ENCODE measurements at places on chromosomes 1 and 21. TPM values are rescaled to one million over a fixed set of nuclear protein-coding genes. Genes with fewer than 3 reads are reported as not detected.

POU3F1 gene
- total RNA-seq = under 0.01 TPM

HENMT1 gene
- total RNA-seq = 5.3 TPM

TMOD4 gene
- total RNA-seq = not detected

REN gene
- total RNA-seq = not detected

LENEP gene
- total RNA-seq = 0.88 TPM

AGL gene
- 17.7 TPM for total RNA-seq

HP1BP3 gene
- total RNA-seq = 249 TPM

SPATA1 gene
- 1.8 TPM for total RNA-seq

HNRNPR gene
- 69.5 TPM for total RNA-seq

KLF17 gene
- total RNA-seq = 0.36 TPM

AMY1A gene
- total RNA-seq = not detected

DNA sequence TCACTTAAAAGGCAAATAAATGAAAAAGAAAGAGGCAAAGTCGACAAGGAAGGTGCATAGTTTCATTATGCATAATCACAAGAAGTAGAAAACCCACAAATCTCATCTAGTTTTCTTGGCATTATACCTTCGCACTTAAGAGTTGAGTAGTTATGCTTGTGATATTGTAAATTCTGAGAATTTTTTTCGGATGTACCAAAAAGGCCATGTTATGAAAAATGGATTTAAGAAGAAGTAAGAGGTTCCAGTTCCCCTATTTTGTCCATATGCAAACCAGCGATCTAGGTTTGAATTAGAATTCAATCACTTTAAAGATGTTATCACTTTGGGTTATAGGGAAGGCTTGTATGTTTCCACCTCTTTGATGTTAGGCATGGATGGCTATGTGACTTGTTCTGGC lies 7.9 kb upstream of the ERICH3 start:
- no peak for DNase-seq

DNA sequence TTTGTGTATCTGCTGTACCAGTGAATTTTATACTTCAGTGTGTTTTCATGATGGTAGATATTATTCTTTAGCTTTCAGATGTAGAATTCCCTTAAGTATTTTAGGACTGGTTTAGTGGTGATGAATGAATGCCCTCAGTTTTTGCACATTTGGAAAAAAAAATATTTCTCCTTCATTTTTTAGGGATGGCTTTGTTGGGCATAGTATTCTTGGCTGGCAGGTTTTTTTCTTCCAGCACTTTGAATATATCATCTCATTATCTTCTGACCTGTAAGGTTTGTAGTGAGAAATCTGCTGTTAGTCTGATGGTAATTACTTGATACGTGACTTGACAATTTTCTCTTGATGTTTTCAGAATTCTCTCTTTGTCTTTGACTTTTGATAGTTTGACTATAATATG lies 66.8 kb downstream of the XPR1 start:
- DNase-seq = no peak

GRCh38 chr1:40801742-40802077 lies 18.1 kb downstream of the KCNQ4 start:
- no peak for DNase-seq

DNA sequence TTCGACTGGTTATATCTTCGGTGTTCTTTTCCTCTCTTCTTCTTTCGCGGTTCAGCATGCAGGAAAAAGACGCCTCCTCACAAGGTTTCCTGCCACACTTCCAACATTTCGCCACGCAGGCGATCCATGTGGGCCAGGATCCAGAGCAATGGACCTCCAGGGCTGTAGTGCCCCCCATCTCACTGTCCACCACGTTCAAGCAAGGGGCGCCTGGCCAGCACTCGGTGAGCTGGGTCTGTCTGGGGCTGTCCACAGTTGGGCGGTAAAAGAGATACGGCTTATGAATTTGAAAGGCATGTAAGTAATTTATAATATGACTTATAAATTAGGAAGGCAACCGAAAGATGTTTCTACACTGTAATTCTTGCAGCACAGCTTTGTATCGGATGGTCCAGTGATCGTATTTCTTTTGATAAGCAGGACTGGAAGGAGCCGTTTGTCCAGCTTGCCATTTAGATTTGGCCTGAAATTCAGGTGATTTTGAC lies 334 bp downstream of the CTH start:
- peak; percentile 72 for DNase-seq

- DNase-seq = no peak
Measured at GRCh38 chr1:247548769-247549182, at the start of gene GCSAML. Gene GCSAML (plus strand): TSS chr1:247549134. CDS start chr1:247549192, 58 bp downstream.

DNA sequence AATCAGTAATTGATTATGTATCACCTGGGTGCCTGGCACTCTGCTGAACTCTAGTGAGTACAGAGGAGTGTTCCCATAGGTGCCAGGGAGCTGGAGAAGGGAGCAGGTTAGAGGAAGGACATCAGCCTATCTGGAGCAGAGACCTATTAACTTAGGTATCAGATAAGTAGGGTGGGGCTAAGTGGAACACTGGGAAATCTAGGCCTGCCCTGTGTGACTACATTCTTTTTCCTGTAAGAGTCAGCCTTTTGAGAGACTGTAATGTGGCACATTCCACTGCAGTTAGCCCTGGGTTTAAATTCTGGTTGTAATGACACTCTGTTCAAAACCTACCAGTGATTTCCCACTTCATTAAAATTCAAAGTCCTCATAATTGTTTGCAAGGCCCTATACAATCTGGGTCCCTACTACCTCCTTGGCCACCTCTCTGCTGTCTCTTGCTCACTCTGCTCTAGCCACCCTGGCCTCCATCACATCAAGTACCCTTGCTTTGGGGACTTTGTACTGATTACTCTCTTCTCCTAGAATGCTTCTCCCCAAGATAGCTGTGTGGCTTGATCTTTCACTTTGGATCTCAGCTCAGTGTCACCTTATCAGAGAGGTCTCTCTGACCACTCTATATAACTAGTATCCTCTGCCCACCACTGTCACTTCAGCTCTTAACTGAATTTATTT lies 12.9 kb downstream of the STX12 start:
- peak; percentile 79 for DNase-seq

GRCh38 chr1:20431176-20431460 lies 54.9 kb downstream of the CAMK2N1 start:
- peak; percentile 4 for DNase-seq

- no peak for DNase-seq
Measured at GRCh38 chr1:98035602-98036002, 114.8 kb upstream of the DPYD start.

DNA sequence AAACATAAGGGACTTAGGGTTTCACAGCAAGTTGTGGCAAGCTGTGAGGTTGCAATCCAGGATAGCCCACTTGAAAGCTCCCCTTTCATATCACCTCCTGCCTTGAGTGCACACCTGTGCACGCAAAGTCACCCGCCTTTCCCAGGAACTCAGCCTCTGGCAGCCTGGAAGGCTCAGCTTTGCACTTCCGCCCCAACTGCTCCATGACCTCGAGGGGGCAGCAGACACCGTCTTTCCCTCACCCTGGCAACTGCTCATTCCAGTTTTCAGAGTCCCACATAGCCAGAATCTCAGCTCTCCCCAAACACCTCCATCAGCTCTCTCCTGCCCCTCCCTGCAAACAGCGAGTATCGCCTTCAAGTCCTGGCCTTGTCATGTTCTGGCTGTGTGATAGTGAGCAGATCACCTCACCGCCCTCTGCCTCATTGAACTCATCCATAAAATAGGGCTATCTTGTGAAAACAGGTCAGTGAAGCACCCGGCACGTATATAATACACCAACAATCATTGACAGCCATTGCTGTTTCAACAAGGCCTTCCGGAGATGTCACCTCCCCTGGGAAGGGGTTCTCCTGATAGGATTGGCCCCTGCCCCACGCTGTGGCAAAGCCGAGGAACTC lies 32.2 kb upstream of the EPB41 start:
- peak; percentile 96 for DNase-seq

DNA sequence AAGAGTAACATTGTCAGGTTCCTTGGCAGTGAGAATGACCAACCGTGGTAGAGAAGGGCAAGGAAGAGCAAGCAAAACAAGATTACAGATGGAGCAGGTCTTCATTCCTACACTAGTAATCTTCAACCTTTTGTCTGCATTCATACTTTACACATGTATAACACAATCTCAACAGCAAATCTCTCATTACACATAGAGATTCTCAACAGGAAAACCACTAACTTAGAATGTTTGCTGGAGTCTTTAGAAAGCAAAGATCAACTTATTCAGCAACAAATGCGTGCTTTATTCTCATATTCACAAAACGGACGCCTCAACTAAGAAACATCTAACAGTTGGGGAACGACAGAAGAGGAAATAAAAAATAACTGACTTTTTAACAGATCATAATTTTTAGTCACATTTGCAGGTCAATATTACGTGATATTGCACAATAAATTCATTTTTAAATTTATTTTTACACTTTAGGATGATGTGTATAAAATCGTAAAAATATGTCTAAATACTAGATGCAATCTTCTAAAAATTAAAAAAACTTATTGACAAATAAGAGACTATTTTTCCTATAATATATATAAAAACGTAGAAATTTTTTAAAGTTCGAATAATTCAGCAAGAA lies 82.9 kb downstream of the ARID4B start:
- DNase-seq = no peak

- DNase-seq = peak; percentile 95
Measured at GRCh38 chr1:35717911-35718476, 690 bp downstream of the C1orf216 start.

DNA sequence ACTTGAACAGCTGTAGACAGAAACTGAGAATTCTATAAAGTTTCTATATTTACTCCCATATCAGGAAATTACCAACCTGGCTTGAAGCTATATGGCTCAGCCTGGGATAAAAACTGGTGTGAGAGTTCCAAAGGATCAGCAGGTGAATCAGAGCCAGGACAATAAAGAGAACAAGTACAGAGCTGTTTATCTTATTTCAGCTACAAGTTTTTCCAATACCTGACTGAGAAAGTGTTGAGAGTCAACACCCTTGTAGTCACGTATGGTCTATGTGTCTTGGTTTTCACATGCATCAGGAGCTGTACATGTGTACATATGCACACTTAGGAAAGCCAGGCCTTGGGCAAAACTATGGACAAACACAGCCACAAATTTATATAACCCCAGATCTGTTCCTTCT lies 40.7 kb upstream of the CXADR start:
- no peak for DNase-seq

- no peak for DNase-seq
Measured at GRCh38 chr1:224292419-224292818, 37.6 kb downstream of the NVL start.

DNA sequence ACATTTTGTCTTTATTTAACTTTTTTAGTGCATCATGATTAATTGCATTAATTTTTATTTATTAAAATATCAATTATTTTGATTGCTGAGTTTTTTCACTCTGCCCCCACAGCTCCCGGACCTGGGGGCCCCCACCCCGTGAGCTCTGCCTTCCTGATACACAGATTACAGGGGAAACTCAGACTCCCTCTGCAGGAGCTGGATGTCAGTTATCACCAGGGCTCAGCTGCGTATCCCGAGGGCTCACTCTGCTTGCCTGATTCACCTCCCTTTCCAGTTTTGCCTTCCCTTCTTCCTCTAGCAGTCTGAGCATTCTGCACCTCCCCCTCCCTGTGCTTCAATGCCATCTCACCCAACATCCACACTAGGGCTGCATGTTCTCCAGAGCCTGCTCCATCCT lies 98.2 kb downstream of the ATP1A1 start:
- no peak for DNase-seq

GRCh38 chr1:151989211-151989862 lies 4.3 kb downstream of the S100A10 start:
- DNase-seq = peak; percentile 96

DNA sequence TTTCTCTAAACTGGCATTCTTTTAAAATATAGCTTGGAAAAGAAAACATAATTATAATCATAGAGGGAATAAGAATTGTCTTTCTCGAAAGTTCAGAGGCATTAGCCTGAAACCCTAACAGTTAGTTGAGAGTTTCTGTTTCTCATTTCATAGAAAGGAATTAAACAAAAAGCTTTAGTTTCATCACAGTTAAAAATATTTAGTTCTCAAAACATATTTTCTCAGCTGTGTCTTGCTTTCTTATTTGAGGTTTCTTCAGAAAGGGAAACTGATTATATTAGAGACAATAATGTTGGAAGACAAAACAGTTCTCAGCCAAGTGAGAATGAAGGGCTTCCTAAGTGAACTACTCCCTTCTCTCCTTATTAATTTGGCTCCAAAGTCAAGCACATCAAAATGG lies 75.4 kb upstream of the C1orf105 start:
- DNase-seq = no peak

- no peak for DNase-seq
Measured at GRCh38 chr1:110213143-110213540, 3.0 kb downstream of the KCNC4 start.

DNA sequence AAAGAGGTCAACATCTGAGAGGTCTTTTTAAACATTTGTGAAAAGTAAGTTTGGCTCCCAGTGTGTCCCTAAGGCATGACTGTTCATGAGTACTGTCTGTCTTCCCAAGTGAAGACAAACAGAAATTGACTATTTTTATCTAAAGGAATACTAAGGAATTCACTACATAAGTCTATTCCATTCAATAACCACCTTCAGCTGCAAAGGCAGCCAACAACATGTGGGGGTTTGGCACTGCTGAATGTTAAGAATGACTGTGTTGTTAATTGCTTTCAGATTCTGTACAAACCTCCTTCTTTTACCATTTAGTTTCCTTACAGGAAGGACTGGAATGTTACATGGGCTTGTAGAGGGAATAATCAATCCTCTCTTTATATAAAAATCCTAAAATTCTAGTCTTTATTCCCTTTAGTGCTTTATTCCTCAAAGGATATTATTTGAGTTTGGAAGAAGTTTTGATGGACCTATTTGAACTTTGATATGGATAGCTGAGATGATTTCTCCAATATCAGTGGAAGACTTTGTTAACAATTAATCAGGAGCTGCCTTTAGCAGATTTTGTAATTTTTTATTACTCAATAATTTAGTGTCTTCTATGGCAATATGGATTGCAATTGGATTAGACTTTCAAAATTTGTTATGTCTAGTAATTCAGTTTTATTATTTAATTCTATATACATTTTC lies 201.7 kb upstream of the CHRM3 start:
- no peak for DNase-seq

- no peak for DNase-seq
Measured at GRCh38 chr1:10278880-10279279, 68.5 kb downstream of the KIF1B start.

DNA sequence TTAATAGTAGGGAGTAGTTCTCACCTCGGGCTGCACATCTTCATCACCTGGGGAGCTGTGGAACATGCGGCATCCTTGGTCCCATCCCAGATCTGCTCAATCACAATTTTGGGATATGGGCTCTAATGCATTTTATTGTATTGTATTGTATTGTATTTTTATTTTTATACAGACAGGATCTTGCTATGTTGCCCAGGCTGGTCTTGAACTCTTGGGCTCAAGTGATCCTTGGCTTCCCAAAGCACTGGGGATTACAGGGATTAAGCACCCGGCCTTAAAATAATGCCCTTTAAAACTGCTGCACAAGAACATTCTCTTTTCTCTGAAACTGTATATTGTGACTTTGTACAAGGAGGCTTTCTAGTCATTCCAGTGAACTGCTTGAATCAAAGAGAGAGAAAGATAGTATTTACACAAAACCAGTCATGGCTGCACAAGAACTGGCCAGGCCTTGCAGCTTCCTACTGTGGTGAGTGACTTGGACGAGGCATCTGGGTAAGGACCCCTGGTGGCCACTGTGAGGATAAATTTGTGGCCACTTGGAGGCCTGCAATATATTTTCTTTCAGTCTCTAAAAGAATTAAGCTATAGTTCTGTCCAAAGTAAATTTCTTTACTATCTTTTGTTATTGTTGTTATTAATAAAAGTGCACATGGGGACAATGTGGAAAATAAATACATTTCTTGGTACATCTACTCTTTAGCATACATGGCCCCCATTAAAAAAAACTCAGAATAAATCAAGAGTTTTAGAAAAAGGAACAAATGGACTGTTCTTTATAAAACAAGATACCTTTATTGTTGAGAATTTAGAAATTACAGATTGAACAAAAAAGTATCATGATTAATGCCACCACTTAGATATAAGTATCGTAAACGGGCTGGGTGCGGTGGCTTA lies 48.0 kb downstream of the TBCE start:
- DNase-seq = peak; percentile 95
